ENCODE measurements at places on chromosomes 16 and 17.

GRCh38 chr17:42581744-42582270, 4.3 kb upstream of the PSMC3IP start:
- DNase-seq: no peak

GRCh38 chr17:52410781-52411180, 252.3 kb upstream of the CA10 start:
- no peak for DNase-seq

- no peak for DNase-seq
These were observed 61.0 kb downstream of the CFDP1 start for GRCh38 chr16:75372236-75372856.

DNA sequence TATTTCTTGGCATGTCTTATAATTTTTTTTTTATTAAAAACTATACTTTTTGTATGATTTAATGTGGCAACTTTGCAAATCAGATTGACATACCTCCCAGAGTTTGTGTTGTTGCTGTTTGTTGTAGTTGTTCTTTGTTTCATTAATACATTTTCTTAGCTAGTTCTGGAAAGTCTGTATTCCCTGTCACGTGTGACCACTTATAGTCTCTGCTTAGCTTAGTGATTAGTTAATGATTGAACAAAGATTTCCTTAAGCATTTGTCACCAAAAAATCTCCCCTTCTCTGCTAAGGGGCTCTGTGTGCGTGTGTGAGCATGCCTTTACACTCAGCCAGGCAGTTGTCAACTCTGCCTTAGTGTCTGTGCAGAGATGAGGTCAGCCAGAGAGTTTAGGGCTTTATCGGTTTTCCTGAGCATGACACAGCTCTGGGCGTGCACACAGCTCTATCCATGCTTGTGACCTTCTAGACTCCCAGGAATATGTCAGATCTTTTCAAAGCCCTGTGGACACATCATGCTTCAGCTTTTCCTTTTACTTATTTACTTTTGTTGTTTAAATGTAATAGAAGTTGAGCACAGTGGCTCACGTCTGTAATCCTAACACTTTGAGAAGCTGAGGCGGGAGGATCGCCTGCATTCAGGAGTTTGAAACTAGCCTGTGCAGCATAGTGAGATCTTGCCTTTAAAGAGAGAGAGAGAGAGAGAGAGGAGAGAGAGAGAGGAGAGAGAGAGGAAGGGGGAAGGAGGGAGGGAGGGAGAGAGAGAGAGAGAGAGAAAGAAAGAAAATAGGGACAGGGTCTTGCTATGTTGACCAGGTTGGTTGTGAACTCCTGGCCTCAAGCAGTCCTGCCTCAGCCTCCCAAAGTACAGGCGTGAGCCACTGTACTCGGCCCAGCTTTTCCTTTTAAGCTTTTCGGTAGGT, 21.9 kb downstream of the DNAI2 start:
- DNase-seq: no peak

DNA sequence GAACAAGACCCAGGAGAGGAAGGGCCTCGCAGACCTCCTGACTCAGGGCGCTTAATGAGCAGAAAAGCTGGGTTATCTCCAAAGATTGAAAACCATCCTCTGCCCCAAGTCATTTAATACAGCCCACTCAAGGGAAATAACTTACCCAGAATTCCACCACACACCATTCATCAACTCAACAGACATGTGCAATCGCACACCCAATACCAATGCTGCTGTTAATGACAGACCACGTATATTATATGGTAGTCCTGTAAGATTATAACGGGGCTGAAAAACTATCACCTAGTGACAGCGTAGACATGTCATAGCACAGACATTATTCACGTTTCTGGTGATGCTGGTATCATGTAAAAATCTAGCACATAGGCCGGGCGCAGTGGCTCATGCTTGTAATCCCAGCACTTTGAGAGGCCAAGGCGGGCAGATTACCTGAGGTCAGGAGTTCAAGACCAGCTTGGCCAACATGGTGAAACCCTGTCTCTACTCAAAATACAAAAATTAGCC, 52.5 kb upstream of the HELZ start:
- DNase-seq: no peak

DNA sequence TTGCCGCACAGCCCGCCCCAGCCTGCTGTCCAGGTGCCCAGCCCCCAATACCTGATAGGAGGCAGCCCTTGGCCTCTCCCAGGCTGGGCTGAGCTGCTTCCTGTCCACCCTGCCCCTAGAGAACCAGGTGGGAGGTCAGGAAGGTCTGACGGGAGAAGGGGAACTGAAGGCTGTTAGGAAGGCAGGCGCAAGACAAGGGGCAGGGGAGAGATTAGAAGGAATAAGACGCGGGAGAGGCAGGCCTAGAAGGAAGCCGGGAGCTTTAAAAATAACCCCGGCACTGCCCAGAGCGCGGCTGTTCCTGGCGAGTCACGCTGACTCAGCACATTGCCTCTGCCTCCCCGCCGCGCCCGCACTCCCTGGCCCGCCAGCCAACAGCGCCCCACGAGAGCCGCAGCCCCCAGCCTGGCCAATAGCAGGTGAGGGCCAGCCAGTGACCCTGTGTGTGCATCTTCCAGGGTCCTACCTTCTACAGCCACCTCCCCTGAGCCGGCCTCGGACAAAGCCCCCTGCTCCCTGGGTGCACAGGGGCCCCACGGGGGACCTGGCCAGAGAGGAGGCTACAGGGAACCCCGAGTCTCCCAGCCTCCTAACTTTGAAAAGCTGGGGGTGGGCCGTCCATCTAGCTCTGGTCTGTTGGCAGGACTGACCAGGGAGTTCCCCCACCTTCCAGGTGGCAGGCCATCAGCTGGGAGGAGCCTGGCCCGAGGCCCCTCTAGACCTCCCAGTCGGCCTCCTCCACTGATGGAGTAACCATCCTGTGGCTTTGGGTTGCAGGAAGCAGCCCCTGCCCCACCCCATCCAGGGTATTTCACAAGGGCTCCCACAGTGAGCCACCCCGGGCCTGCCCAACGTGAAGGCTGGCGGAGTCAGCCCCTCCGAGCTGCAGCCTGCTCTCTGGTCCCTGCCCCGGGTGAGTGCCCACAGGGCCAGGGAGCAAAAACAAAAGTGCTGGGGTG, 4.0 kb downstream of the MAFG start:
- no peak for DNase-seq

- no peak for DNase-seq
These were observed 27.7 kb downstream of the RTN4RL1 start for GRCh38 chr17:1997289-1997926.

DNA sequence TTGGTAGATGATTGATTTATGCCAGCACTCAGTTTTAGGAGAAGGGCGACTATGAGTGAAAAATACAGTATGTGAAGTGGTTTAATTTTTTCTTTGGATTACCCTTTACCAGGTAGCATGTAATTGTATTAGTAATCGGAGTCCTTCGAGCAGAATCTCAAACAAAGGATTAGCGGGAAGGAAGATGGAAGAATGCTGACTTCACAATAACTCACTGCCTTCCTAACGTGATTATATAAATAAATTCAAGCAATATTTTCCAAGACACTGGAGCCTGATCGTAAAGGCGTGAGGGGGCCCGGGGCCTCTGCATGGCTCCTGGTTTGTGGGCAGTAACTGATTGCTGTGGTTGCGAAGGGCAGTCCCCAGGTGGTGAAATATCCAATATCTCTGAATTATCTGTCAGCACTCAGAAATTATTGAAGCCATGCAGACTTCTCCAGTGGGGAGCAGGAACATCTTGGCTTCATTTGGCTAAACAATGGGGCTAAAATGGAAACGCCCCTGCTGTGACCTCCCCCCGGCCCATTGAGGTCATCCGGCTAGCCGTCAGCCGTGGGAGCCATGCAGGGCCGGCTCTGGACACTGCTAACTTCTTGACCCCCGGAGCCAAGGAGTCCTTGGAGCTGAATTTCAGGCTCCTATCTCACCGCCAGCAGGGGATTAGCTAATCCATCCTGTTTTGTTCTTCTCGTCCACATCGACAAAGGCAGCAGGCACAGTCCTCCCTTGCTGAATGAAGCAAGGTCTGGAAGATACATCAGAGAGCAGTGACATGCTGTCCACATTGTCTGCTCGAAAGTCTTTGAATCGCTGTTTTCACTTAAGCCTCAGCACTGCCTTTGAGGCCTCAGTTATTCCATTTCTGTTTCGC, 295.9 kb upstream of the N4BP1 start:
- DNase-seq: no peak

All from stimulated activated CD4-positive, alpha-beta T cell treated with anti-CD3 and anti-CD28 coated beads, TNF-alpha, amount 100 ng/mL, for 48 hours (primary cell).